Activated naive CD4-positive, alpha-beta T cell (primary cell): ENCODE measurements at places on chromosomes 11 and 22.

DNA sequence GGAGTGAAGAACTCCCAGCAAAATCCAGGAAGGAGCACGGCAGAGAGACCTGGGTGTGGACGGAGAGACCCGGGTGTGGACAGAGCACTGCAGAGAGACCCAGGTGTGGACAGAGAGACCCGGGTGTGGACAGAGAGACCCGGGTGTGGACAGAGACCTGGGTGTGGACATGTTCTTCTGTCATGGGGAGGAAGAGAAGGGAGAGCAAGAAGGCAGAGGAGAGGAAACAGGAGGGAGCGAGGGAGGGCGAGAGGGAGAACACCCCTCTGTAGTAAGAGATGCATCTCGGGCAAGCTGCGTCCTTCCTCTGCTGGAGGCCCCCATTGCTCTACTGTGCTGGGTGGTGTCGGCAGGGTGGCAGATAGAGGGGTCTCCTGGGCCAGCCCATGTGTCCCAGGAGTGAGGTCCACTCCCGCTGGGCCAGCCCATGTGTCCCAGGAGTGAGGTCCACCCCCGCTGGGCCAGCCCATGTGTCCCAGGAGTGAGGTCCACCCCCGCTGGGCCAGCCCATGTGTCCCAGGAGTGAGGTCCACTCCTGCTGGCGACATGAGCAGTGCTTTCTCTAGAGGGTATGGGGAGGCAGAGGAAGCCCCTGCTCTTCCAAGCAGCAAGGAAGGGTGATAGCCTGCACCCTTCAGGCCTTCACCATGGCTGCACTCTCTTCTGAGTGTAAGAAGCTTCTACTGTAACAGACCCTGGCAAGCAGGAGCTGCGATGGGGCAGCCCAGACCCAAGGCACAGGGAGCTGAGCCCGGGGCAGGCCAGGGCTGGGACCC lies 934.2 kb downstream of the BRD1 start:
- no peak for DNase-seq

DNA sequence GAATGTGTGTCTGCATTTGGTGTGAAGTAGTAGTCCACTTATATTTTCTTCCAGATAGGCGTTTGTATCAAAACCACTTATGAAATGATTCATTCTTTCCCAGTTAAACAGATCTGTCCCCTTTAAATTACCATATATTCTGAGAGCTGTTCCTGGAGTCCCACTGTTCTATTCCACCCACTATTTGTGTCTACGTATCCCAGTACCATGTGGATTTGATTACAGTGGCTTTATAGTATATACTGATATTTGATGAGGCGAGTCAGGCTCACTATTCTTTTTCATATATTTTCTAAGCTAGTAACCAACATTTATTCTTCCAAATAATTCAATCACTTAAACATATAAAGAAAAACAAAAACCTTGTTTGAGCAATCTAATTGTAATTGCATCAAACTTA lies 81.9 kb upstream of the RASSF10 start:
- no peak for DNase-seq

GRCh38 chr11:2484576-2485125 lies 39.8 kb downstream of the KCNQ1 start:
- no peak for DNase-seq

DNA sequence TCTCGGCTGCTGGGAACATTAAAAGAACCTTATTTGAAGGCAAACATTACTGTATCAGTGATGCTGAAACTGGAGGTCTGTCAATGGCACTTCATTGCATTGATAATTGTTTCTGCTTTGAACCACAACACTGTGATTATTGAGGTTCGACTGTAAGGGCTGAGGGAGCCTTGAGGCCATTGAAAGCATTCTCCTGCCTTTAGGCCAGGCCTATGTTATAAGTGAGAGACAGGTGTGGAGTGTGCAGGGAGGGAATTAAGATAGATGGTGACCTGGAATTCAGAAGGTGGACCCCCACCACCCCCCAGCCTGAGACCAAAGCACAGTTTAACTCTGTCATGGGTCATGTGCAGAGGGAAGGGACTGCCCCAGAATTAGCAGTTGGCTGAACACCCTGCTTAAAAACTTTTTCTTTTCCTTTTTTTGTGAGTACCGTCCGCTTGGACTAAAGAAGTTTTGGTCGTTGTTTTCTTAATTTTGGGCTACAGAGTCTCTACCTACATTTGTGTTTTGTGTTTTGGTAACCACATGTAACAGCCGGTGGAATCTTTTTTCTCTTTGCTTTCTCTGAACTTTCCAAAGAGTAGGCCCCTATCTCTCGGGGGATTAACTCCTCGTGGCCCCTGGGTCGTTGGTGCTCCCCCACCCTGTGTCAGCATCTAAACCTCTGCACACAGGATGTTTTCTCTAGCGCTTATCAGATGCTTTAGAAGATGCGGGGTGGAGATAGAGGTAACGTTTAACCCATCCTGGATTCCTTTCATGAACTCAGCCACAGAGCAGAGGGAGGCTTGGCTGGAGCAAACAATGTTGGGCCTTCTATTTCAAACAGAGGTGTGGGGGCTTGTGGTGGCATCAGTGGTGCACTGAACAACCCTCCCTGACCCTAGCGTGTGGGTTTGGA lies 43.7 kb downstream of the ZBTB16 start:
- no peak for DNase-seq

DNA sequence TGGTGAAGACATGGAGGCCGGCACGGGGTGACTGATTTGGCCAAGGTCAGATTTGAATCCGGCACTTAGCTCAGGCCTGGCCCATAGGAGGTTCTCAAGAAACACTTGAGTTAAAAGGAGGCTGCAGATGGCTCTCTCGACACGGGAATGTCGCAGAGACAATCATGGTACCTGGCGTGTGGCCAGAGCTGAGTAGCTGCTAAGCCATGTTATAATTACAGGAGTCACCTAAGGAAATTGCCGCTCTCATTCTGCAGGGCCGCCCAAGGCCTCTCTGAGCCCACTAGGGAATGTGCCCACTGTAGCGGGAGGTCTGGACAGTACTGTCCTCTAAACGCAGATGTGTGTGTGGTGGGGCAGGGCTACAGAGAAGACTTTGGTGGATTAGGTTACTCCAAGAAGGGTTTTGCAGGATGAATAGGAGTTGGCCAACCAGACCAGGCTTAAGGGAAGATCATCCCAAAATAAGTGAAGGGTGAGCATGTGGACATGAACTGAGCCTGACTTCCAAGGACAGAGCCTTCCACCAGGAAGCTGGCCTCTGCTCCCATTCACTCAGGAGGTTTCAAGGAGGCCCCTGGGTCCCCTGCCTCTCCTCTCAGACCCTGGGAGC lies 19.3 kb upstream of the PRR5 start:
- no peak for DNase-seq

DNA sequence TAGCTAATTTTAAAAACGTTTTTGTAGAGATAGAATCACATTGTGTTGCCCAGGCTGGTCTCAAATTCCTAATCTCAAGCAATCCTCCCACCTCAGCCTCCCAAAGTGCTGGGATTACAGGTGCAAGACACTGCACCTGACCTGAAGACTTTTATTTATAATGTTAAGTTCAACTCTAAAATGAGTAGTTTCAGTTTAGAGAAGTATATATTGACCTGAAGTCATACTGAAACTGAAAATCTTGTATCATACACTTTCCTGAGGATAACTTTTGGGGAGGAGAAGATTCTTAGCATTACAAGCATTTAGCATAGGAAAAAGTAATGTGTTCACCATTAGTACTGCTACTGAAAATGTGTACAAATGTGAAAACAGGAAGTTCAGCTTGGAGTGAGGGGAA lies 249.3 kb downstream of the CASP12 start:
- DNase-seq = no peak

GRCh38 chr11:101870510-101870909 lies 44.3 kb upstream of the CEP126 start:
- DNase-seq = no peak

GRCh38 chr11:125247431-125247830 lies 82.9 kb downstream of the PKNOX2 start:
- no peak for DNase-seq

GRCh38 chr22:43014316-43014868 lies 557 bp downstream of the PACSIN2 start:
- peak; percentile 17 for DNase-seq

DNA sequence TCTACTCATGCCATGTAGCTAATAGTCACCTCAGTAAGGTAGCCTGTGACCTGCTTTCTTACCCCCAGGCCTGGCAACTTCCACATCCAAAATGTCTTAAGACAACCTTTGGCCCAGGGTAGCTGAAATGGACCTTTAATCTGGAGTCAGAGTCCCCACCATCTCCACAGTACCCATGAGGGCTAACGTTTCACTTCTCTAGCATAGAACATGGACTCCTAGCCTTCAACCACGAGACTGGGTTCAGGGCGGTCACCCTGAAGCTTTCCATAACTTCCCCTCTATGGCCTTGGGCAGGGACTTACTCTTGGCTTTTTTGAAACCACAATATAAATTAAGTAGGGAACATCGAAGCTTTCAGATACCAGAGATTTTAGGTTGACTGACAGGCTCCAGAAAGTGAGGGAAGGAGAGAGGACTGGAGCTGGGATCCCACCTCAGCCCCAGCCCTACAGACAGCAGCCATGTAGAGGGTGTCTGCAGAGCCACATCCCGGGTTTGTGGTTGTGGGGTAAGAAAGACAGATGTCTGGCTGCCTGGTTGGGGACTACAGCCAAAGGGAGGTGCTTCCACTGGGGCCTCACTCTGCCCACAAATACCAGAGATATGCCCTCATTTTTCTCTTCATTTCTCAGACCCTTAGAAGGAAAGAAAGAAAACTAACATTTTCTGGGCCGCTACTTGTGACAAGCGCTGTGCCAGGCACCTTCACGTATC lies 2.6 kb downstream of the TBC1D10A start:
- DNase-seq = peak; percentile 23

DNA sequence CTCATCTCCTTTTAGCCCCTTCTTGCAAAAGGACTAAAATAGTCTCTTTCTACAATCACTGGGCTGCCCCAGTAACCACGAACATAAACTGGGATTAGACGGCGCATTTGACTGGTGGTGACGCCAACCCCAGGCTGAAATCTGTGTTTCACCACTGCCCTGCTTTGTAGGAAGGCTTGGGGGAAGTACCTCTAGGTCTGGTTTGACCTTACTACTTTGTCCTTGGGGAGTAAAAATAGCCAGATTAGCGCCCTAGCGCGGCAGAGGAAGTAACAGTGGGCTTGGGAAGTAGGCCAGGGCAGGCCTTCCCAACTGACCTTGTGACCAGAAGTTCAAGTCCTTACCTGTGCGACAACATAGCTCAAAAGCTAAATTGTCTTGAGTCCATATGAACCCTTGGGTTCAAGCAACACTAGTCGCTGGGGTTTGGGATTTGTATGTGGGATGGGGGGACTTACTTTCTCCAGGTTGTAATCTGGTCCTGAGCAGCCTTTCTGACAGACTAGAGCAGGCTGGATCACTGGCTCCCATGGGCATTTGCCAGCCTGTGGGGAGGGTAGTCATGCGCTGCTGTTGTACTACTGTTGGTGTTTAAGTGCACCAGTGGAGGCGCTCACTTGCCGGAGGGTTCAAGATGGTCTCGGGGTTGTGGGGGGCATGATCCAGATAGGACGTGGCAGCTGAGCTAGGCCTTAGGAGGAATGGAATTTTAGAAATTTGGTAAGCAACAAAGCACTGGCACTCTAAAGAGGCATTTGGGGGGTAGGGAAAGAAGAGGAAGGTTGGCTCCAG lies 953 bp upstream of the PACS1 start:
- DNase-seq = no peak

GRCh38 chr11:72860592-72860991 lies 46.4 kb downstream of the ATG16L2 start:
- DNase-seq = no peak

- no peak for DNase-seq
Measured at GRCh38 chr22:33105501-33105911, 47.3 kb upstream of the SYN3 start.

DNA sequence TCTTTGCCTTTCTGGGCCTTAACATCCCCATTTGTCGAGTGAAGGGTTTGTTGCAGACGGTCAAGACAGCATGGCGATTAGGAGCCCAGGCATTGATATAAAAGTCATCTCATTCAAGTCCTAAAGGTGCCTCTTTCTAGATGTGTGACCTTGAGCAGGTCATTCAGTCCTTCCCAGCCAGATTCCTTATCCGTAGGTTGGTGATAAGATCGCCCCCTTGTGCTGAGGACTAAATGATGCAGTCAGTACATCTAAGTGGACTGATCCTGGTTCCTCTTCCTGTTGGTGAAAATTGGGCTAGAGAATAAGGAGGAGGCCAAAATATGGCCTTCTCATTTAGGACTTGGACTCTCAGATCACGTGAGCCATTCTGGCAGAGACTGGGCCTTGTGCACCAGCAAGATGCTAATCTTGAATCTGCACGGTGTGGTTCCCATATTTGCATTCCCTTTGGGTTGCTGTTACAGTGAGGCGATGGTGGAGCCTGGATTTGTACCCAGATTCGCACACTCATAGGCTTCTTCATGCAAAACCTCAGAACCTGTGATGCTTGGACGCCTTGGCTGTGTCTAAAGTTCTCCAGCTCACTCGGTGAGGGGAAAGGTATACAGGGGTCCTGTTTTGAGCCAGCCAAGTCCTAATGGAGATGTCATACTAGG lies 156.8 kb downstream of the MYO18B start:
- no peak for DNase-seq

DNA sequence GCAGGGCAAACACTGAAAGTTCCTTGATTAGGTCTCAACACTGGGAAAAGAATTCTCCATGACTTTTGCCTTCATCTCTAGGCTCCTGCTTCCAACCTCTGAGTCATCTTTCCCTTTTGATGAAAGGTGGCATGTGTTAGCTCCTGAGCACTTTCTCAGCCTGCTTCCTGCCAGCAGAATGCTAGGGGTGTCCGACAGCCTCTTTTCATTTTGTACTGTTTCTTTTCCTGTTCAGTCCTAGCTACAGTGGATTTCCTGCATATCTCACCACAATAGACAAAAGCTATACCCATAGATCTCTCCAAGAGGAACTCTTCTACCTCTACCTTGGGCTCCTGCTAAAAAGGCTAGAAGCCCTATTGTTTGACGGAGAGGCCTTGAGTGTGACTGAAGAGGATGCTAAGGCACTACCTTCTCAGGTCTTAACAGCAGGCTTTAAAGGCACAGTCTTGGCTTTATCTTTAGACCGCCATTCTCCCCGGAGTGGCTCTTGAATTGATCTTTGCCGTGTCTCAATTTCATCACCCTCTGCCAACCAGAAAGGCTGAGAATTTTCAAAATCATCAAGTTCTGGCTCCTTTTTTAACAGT lies 145.5 kb downstream of the RBFOX2 start:
- no peak for DNase-seq

DNA sequence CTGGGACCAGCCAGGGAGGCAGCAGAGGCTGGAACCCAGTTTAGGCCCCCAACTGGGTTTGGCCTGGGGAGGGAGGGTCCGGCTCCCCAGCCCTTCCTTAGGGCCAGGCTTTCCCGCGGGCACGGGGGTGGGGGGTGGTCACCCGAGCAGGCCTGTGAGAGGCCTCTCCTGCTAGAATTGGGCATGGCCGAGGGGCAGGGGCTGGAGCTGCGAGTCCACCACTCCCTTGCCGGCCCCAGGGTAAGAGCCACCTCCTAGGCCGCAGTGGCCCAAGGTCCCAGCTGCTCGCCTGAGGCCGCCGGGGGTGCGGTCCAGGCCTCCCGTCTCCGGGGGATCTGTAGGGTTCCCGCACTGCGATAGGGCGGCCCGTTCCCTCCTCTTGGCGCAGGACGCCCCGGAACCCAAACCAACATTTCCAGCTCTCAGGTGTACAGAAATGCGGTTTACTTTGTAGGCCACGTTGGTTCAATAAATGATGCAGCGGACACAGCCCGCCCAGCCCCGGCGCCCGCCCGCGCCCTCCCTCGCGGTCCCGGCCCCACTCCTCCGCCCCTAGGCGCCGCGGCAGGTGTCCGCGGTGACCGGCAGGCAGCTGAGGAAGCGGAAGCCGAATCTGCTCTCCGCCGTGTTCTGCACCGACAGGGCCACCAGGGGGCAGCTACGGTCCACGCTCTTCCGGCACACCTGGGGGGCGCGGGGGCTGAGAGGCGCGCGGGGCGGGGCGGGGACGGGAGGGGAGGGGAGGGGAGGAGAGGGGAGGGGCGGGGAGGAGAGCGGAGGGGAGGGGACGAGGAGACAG lies 5.9 kb downstream of the LMNTD2 start:
- peak; percentile 60 for DNase-seq
